ENCODE measurements at places on chromosomes 12 and 14.
A peak's percentile ranks its signal among the peaks of the same experiment; 100 is the strongest.

DNA sequence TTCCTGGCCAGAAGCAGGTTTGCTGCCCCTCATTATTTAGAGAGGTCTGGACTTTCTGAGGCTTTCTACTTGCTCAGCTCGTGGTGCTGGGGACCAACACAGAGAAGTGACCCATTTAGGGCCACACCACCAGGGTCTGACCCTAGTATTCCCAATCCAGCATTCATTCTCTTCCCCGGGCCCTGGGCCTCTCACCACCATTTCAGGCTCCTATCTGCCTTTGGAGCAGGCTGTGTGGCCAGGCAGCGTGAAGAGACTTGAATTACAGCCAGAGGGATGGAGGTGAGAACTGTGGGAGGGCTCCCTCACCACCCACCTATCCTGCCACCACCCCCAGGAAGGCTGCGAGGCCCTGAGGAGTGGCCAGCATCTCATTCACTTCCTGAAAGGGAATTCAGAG is 24.6 kb downstream of the FAM222A start:
- no peak for DNase-seq

GRCh38 chr12:11663130-11663529 is 13.7 kb downstream of the ETV6 start:
- DNase-seq, result no peak

GRCh38 chr14:32472512-32473463 is 143.7 kb downstream of the AKAP6 start:
- no peak for DNase-seq

GRCh38 chr12:120971299-120972180 is 6.8 kb upstream of the HNF1A start:
- DNase-seq, result peak; percentile 9

DNA sequence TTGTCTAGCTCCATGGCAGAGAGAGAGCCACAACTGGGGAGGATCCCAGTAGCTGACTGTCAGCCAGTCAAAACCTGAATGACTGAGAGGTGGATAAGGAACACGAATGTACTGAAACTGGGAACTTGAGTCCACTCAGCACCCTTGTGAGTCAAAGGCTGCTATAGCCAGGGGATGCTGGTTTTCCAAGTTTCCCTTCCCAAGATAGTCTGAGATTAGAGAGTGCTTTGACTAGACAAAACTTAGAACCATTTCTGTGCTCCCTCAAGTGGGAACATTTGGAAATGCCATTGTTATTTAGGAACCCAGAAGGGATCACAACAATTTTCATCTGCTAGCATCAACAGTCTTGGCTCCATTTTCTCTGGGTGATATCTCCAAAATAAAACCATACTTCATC is 4.0 kb downstream of the PRKAG1 start:
- no peak for DNase-seq

- no peak for DNase-seq
These were observed 240.7 kb downstream of the APAF1 start for GRCh38 chr12:98885778-98886177.

- DNase-seq, result no peak
These were observed 974 bp upstream of the TNS2 start for GRCh38 chr12:53048780-53049401.
